ENCODE measurements at places on chromosomes 4 and X.
A peak's percentile ranks its signal among the peaks of the same experiment; 100 is the strongest.

GRCh38 chr4:10461850-10462400 lies 4.7 kb upstream of the ZNF518B start:
- no peak for DNase-seq

- no peak for DNase-seq
Observed at GRCh38 chr4:55249476-55249875, 96.6 kb upstream of the SRD5A3 start.

DNA sequence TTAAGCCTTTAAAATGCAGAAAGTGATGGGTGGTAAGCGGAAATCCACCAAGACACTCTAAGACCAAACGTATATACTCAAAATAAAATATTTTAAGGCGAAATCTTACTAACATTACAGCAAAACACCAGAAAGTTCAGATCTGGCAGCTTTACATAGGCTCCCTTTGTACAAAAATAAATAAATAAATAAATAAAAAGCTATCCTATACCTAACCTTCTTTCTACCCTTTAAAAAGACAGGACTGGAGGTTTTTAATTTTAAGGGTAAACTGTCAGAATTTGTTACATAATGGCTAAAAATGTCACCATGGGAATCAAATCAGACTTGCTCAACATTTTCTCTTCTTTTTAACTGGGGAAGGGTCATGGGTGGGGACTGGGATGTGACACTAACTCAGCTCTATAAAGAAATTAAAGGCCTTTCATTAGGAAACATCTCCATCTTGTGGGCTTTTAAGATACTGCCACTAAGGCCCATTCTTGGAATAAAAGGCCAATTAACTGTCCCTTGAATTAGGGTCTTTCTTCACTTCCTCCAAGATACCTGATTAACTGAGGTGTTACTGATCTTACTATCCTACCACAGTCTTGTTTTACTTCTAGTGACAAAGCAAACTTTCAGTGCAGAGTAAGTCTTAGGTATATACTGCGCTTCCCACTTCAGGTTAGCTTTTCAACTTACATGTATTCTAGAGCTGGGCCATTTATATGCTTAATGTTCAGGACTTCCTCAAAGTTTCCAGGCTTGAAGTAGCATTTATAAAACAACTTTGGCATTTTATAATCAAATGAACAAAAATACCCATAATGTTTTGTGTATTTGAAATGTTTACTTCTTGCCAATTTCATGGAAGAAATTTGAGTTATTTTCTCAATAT lies 13.3 kb downstream of the HNRNPD start:
- DNase-seq = peak; percentile 29

- no peak for DNase-seq
Observed at GRCh38 chr4:122702939-122703338, 29.6 kb upstream of the BBS12 start.

- DNase-seq = no peak
Observed at GRCh38 chr4:164210377-164210776, 543.6 kb upstream of the SMIM31 start.

- no peak for DNase-seq
Observed at GRCh38 chr4:11632025-11632424, 203.3 kb upstream of the HS3ST1 start.

GRCh38 chrX:29067351-29067750 lies 480.1 kb downstream of the IL1RAPL1 start:
- DNase-seq = no peak

GRCh38 chr4:33696041-33696440 lies 2548.3 kb downstream of the ARAP2 start:
- no peak for DNase-seq
